ENCODE measurements at places on chromosomes 6 and 20.
A peak's percentile ranks its signal among the peaks of the same experiment; 100 is the strongest.

GRCh38 chr20:43938017-43938655 lies 23.5 kb downstream of the TOX2 start:
- no peak for DNase-seq

DNA sequence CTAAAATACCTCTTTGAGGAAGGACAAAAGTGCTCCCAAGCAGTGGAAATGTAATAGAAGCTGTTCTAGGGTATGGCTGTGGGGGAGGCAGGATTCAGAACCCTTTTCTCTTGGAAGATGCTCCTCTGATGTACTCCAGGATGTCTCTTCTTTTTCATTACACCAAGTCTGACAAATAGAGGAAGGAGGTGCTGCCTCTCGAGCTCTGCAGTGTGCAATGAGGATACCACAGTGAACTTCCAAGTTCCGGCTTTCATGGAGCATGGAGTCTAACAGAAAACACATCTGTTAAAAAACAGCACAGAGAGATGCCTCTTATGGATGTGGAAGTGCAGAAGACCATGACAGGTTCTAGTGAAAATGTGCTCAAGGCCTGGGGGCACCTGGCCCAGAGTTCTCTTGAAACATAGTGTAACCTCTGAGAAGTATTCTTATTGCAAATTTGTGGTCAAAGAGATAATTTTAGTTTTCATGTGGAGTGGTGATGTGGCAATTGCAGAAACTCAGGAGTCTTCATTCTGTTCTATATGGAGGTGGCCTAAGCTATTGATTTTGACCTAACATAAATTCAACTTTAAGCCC lies 362.0 kb upstream of the CITED2 start:
- DNase-seq = no peak

GRCh38 chr6:10355115-10355702 lies 59.7 kb downstream of the TFAP2A start:
- DNase-seq = no peak

DNA sequence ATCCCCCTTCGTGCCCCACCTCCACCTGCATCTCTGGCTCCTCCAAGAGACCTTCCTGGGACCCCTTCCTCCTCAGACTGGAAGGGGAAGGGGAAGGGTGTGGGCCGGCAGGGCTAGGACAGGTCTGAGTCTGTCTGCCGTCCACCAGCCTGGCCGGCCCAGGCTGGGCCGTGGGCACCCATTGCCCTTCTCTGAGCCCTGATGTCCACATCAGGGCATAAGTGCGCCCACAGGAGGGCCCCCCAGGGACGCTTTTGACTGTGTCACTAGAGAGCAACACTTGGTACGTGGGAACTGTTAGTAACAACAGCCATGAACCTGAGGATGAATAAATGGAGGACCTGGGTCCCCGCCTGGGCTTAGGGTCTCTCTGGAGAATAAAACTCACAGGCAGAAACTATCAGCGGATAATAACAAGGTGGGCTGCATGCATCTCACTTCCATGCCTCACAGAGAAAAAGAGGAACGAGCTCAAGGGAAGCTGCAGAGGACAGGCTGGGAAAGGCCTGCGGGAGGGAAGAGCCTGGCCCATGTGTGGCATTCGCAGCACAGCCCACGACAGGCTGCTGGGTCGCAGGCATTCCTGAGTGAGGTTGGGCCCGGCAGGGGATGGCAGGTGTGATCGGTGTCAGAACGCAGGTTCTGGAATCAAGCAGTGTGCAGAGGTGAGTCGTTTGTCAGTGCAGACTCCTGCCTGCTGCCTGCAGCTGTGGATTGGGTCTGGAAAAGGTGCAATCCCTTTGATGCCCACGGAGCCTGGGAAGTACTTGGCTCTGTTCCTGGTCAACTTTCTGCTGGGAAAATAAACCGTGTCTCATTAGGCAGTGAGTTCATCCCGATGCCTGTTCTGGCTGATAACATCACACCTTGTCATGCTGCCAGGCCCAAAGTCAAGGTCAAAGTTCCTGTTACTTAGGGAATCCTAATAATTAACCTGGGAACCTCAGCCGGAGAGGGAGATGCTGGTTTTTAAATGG lies 60.9 kb downstream of the BCAS4 start:
- no peak for DNase-seq

DNA sequence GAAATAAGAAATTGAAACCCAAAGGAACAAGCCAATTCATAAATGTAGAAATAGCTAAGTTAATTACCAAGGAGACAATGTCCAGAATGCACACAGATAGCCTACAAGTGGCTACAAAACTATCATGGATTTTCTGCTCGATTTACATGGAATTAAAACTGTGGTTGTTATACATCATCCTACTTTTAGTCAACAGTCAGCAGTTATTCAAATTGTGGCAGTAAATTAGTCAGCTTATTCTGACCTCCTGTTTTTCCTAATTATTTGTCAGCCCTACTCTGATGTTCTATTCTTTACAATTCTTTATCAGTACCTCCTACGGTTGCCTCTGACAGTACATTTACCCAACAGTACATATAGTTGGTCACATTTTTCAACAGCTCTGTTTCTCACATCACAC lies 29.6 kb downstream of the RBL1 start:
- no peak for DNase-seq

- DNase-seq = peak; percentile 9
These were observed 364.5 kb upstream of the JARID2 start for GRCh38 chr6:14881398-14881797.

GRCh38 chr6:170403451-170403850 lies 96.9 kb downstream of the FAM120B start:
- DNase-seq = no peak

DNA sequence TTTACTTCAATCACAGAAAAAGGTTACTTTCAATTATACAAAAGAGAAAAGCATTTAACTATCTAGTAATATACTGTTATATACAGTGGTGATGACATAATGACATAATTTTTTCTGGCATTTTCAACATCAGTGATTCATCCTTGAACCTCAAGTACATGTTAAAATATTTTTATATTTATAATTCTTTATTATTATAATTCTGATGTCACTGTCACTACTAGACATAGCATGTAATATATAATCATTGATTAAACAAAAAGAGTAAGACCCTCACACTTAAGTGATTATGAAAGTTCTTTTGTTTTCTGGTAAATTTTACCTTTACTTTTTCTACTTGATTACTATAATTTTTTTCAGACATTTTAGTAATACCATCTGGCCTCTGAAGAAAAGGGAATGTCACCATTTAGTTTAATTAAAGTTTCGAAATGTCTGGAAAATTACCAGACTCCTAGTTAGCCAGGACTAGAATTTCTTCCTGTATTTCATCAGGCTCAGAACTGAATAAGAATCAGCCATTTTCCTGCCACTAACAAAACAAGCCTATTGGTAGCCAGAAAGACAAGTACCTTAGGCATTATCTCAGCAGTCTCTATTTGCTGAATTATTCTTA lies 71.5 kb downstream of the FILIP1 start:
- DNase-seq = no peak

- DNase-seq = no peak
These were observed 14.8 kb upstream of the ADRM1 start for GRCh38 chr20:62287759-62288534.

DNA sequence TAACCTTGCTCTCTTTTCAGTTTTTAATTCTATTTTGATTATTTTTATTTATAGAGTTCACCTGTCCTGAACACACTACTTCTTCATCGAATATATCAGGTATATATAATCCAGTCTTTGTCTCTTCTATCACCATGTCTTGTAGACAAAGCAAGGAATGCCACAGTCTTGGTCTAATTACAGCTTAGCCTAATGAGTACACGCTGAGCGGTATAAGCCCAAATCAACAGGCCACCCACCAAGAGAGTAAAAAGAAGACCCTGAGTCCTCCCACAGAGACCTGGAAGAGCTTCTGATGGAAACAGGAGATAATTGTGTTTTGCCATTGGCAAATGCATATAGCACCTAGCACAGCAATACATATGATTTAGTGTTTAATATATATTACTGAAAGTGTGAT lies 68.7 kb upstream of the TCF21 start:
- no peak for DNase-seq
